Skin of body (tissue), 3 donors: ENCODE measurements at places on chromosomes 12 and 14. TPM values are rescaled to one million over a fixed set of nuclear protein-coding genes. Genes with fewer than 3 reads are reported as not detected.

The MAP1LC3B2 gene
- total RNA-seq: 1.2 TPM

The NOC4L gene
- total RNA-seq: 5.4 TPM

The RNF212B gene
- not detected for total RNA-seq

The MDGA2 gene
- total RNA-seq: 0.89 TPM

The KRT6C gene
- 3.5 TPM for total RNA-seq

The CLEC2A gene
- 18.5 TPM for total RNA-seq

DNA sequence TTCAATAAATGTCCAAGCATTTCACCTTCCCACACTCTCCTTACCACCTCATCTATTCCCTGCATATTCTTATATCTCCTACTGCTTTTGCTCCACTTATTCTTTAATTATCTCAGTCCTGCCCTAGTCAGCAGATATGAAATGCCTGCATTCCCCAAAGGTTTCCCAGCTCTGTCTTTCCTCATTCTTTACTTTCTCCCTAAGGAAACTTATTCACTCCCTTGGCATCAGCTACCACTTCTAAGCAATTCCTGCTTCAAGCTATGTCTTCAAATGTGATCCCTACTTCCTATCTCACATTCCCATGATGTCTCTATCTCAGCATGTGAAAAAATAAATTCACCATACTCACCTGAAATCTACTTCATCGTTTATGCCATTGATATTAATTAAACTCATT lies 111.8 kb downstream of the CAPZA3 start:
- DNase-seq: no peak

DNA sequence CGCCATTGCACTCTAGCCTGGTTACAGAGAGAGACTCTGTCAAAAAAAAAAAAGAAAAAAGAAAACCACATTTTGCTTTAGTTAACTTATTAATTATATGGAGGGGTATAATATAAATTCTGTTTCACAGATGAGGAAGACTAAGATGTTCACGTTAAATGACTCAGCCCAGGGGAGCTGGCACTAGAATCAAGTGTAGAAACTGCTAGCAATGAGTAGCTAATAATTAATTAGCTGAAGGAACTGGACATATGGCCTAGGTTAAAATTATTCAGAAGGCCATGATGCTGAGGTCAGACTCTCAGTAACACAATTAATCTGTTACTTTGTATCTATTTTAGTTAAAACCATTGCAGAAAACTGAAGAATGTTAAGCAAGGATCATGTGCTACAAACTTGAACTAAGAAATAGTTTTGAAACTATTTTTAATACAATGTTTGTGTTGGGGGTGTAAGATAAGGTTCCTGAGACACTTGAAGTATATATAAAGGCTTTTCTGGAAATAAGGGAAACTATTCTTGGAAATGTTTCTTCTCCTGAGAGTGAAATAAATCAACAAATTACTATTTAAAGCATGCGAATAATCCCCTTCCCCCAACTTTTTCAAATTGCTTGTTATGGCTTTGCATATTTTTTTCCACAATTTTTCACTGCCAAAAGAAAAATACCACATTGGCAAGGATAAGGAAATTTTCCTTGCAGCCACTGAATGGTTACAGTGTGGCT lies 589.3 kb downstream of the SOX5 start:
- no peak for DNase-seq

- peak; percentile 7 for DNase-seq
Measured at GRCh38 chr12:38431921-38432320, 115.3 kb downstream of the ALG10B start.

GRCh38 chr12:19546611-19547162 lies 107.4 kb downstream of the AEBP2 start:
- DNase-seq: peak; percentile 44

DNA sequence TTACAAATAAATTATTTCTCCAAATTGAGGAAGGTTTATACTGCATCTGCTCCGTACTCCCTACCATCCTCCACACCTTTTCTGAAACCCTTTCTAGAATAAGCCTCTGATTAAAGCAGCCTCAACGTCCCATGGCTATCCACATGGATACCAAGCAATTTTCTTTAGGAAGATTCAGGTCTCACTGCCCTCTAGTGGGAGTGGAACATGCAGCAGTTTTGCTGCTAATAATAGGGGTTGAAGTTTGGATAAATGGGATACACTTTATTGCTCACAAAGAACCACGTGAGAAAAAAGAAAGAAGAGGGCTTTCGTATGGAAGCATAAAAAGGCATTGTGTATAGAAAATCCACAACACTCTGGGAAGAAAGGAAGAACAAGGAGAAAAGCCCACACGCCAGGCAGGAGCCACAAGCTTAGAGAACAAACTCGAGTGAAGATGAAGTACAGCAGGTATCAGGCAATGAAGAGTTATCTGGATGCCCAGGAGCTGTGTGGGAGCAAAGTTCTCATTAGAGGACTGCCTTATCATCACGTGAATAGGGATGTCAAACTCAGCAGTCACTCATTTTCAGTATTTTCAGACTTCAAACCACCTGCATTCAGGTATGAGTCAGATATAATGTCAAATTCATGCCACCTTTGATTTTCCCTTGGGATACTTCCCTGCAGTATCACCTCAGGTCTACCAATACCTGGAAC lies 45.8 kb downstream of the CCER1 start:
- no peak for DNase-seq

- DNase-seq: no peak
Measured at GRCh38 chr14:77498984-77499527, 440 bp upstream of the ISM2 start.

DNA sequence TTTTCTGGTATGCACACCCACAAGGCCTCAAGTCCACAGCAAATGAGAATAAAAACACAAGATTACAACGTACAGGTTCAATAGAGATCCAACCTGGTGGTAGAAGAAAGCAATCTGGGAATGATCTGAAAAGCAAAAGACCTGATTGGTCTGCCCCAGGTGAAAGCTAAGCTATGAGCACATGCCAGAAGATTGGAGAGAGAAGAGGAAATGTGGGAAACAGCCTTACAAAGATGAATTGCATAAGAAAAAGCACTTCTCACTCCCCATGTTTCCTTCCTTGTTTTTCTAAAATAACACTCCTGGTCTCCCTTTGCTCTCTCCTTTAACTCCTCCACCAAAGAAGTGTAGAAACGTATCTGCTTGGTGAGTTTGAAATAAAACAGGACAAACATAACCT lies 77.3 kb upstream of the ANO6 start:
- no peak for DNase-seq

- no peak for DNase-seq
Measured at GRCh38 chr12:22044391-22044790, 1.6 kb upstream of the CMAS start.

DNA sequence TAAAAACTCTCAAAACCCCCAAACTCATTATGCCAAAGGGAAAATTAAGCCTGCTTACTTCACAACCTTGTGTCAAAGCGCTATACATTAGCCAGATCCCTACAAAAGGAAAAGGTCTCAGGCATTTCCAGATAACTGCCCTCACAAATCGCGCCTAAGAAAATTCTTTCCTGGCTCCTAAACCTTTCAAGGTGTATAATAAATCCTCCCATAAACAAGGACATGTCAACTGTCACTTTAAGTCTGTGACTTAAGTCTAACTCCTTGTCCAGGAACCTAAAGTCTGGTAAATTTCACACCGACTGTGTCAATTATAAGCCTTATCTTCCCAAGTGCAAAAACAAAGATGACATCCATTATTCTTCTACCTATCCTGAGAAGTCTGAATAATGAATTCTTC lies 4.3 kb upstream of the ETFBKMT start:
- no peak for DNase-seq

DNA sequence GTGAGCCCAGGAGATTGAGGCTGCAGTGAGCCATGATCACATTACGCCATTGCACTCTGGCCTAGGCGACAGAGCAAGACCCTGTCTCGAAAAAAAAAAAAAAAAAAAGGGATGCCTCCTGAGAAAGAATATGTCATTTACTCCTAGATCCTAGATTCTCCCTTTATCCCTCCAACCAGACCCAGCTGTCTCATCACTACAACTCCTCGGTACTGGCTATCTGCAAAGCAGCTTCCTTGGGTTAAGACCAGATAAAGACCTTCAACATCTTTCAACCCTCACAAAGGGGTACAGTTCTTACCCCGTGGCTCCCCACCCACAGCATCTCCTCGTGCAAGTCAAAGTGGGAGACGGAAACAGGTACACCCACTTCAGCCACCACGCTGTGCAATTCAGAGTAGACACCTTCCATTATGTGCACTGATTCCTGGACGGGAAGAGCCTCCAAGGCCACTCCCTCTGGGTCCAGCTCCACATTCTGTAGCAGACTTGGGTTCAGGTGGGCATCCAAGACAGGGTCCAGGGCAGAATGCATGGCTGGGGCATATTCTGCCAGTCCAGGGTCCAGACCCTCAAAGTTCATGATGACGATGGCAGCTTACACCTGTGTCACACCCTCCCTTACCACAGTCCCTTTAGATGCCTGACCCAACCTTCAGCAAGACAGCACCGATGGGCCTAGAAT lies 1.1 kb downstream of the PAN2 start:
- DNase-seq: no peak

DNA sequence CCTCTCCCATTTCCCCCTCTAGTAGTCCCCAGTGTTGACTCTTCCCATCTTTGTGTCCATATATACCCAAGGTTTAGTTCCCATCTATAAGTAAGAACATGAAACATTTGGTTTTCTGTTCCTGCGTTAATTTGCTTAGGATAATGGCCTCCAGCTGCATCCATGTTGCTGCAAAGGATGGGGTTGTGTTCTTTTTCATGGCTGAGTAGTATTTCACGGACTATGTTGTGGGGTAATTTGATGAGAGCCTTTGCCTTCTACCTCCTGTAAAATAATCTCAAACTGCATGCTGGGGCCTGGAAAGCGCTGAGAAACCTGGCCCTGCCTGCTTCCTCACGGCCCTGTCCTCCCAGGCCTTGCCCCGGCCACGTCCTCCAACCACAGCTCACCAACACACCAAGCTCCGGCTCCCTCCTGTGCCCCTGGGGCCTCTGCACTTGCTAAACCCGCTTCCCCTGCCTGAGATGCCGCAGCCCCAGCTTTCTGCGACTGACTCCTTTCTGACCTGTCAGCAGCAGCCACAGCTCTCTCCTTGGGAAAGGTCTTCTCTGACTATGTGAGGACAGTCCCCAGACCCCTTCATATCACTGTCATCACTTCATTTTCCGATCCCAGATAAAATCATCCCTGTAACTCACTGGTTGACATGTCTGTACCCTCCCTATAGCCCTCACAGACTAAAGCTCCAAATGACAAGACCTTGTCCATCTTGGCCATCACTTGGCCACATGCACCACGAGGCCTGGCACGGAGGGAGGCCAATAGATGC lies 19.8 kb downstream of the ITPK1 start:
- no peak for DNase-seq

- no peak for DNase-seq
Measured at GRCh38 chr12:47473091-47473490, 232.7 kb downstream of the RPAP3 start.

GRCh38 chr12:115205755-115206308 lies 521.9 kb upstream of the TBX3 start:
- no peak for DNase-seq

DNA sequence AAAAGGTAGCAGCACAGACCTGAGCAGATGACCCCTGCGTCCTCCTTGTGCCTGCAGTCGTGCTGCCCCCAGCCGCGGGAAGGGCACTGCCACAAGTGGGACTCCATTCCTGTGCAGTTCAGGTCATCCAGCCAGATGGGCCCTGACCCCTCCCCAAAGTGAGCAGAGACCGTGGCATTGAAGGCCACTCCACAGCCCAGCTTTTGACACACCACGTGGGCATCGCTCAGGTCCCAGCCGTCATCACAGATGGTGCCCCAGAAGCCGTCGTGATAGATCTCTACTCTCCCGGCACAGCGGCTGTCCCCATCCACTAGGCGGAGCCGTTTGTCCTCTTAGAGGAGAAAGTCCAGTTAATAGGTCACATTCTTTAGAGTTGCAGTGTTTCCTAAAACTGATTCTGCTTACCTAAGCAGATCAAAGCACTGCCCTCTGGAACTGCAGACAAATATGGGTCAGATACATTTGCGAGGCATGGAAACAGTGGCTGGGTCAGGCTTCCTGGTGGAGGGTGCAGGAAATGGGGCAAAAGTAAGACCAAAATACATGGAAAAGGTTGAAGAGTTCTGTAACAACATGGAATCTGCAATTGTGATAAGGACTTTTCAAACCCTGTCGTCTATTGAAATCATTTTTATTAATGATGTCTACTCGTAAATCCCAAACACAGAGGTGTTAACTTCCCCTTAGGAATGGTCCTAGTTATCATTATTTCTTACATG lies 69.4 kb downstream of the CD163L1 start:
- no peak for DNase-seq

- no peak for DNase-seq
Measured at GRCh38 chr12:125076103-125076502, 10.9 kb downstream of the AACS start.

GRCh38 chr14:100375963-100376735 lies 53.0 kb downstream of the SLC25A47 start:
- peak; percentile 87 for DNase-seq

DNA sequence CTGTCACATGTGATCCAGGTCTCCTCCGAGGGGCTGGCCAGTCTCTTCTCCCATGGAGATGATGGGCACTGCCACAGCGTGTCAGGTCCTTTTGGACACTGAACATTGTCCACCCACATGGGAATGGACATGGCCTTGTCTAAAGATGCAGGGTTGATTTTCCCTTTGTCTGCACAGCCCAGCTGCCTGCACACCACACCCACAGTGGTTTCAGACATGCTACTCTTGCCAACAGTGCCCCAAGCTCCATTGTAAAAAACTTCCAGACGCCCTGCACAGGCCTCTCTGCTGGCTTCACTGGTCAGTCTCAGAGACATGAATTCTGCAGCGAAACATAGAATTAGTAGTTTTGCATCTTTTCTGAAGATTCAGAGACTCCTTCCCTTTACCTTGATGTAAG lies 18.5 kb downstream of the CD163 start:
- no peak for DNase-seq

GRCh38 chr12:118368821-118369220 lies 3.9 kb downstream of the TAOK3 start:
- DNase-seq: no peak

DNA sequence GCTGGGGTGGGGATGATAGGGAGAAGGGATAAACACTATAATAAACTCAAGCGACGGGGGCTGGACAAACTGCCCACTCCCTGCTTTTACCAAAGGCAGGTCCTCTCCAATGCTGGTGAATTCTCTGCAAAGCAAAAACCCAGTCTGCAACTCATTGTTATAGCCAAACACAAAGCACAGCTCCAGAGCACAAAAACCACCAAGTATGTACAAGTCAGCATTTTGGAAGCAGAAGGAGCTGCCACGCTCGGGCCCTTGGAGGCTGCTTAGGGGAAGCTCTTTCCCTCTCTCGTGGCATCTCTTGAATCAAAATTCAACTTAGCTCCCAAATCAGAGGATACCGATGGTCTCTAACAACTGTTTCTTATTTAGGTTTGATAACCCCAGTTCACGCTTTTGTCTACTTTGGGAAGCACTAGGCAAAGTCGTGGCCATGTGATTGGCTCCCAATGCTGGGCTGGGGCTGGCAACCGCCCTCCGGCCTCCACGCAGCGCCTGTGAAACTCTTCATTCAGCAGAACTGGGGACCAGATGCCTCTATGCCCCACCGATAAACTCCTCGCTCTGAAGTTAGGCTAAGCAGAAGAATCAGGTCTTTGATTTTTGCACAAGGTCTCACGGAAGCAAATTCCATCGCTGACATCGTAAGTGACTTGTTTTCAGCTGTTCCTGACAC lies 158.5 kb upstream of the FOXN3 start:
- peak; percentile 52 for DNase-seq

GRCh38 chr14:79242666-79243065 lies 968.6 kb downstream of the DIO2 start:
- DNase-seq: peak; percentile 12

GRCh38 chr12:32462908-32463307 lies 63.5 kb downstream of the FGD4 start:
- no peak for DNase-seq
